Activated CD4-positive, alpha-beta T cell treated with anti-CD3 and anti-CD28 coated beads for 1 hour (primary cell): ENCODE measurements at places on chromosomes 16 and 17.

DNA sequence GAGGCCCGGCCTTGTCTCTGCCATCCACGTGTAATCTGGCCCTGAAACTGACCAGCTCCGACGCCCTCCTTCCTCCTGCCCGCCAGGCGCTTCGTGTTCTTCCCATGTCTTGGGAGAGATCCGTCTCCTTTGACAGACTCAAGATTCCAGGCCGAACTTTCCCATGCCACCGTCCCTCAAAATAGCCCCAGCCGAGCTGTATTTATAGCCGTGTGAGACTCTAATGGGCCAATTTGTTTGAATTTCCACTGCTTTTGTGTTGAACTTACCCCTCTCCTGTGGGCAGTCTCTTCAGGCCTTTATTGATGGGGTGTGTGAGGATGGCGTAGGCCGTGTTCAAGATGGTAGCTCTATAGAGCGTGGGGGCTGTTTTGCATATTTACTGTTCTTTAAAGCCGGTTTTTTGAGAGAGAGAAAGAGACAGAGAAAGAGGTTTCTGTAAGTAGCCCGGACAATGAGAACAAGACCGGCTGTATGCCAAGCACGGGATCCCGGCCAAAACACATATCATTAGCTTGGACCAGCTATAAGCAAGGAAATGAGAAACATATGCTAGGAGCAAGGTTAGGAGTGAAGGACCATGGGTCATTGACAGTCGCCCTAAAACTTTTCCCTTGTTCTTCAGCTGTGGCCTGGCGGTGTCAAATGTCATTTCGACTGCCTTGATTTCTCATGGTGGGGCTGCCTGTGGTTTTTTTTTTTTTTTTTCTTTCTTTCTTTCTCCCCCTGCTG, 124.5 kb upstream of the ZFHX3 start:
- DNase-seq: no peak

DNA sequence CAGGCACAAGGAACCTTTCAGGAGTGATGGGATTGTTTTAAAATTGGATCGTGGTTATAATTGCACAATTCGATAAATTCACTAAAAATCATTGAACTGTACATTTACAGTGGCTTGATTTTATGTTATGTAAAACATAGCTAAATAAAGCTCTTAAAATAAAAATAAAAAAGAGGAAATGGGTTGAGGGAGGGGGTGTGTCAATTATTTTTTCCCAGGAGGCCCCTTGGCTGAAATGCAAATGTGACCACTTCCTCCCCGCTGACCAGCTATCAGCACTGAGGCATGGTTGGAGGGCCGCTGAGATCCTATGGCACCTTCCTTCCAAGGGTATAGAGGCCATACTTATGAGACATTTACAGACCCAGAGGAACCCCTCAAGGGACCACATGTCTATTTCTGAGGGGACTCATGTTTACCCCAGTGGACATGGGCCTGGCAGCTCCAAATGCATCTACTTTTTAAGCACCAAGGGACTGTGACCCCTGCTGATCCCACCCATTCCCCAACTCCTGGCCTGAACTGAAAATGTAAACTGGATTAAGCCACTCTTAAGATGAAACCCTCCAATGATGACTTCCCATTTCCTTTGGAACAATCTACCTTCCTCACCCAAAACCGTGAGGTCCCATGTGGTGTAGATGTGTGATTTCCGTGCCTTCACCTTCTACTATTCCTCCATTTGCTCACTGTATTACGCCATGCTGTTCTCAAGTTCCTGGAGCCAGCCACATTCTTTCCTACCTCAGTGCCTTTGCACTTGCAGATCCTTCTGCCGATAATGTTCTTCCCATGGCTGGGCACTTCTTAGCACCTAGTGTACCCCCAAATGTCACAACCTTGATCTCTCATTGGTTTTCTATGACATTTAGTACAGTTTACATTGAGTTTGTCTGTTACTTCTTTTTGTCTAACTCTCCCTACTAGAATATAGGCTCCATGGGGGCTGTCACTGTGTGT, 2.8 kb upstream of the IL21R start:
- no peak for DNase-seq

GRCh38 chr17:62580947-62581346, 46.5 kb upstream of the MRC2 start:
- no peak for DNase-seq

- no peak for DNase-seq
Measured at GRCh38 chr16:54936201-54936978, 5.7 kb downstream of the IRX5 start.

DNA sequence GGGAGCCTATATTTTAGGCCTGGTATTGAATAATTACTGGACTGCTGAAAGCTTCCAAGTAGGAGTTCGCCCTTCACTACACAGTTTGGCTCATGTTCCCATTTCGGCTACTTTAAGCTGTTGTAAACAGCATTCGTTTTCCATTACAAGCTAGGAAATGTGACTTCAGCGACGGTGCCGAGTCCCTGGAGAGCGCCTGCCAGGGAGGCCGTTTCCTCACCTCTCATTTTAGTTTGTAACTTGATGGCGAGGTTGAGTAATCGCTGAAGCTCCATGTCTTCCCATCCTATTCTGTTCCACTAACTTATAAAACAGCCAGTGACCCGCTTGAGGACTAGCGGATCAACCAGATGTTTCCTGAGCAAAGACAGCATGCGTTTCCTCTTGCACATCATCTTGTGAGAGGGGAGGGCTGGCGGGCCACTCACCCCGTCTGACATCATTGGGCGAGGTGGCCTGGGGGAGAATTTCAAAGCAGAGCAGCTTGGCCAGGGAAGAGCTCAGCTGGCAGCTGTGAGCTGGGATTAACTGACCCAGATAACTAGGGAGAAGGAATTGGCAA, 32.9 kb downstream of the PCTP start:
- no peak for DNase-seq

DNA sequence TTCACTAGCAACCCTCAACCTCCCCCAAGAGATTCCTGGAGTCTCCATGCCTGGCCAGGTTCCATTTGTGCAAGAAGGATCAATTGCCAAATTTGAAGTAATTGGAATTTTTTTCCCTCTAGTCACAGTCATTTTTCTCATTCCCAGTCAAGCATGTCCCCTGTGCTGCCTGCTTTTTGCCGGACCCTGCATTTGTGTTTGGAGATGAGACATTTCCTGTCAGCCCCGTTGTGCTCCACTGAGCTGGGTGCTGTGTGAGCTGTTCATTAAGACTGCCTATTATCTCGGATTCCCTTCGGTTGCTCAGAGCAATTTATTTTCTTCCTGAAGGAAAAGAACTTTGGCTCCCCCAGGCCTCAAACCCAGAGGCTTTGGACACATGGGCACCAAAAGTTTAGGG, 201.0 kb upstream of the NLRP1 start:
- DNase-seq: no peak

DNA sequence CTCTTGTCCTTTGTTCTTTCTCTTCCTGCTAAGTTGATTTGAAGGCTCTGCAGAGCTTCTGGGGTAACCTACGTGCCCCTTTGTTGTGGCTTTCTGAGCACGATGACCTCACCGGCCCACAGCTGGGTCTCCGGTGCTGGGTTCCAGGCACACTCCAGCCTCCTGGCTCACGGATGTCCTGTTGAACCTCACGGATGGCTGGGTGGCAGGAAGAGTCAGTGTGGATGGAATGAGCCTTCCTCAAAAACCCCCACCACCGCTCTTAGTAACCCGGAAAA, 116.0 kb downstream of the SOCS1 start:
- DNase-seq: no peak

GRCh38 chr16:11278681-11279628, 2.2 kb downstream of the PRM1 start:
- DNase-seq: no peak
